ENCODE measurements at places on chromosomes 5 and 9. TPM values are rescaled to one million over a fixed set of nuclear protein-coding genes. Genes with fewer than 3 reads are reported as not detected.

GPR151 gene
- not detected for total RNA-seq

GMCL2 gene
- not detected for total RNA-seq

PCDHGA10 gene
- total RNA-seq = 5.0 TPM

RXRA gene
- total RNA-seq = 57.1 TPM

HAND1 gene
- 26.2 TPM for total RNA-seq

SPINK6 gene
- total RNA-seq = not detected

GRCh38 chr5:149917073-149917676 lies 27.4 kb downstream of the PDE6A start:
- DNase-seq = no peak

DNA sequence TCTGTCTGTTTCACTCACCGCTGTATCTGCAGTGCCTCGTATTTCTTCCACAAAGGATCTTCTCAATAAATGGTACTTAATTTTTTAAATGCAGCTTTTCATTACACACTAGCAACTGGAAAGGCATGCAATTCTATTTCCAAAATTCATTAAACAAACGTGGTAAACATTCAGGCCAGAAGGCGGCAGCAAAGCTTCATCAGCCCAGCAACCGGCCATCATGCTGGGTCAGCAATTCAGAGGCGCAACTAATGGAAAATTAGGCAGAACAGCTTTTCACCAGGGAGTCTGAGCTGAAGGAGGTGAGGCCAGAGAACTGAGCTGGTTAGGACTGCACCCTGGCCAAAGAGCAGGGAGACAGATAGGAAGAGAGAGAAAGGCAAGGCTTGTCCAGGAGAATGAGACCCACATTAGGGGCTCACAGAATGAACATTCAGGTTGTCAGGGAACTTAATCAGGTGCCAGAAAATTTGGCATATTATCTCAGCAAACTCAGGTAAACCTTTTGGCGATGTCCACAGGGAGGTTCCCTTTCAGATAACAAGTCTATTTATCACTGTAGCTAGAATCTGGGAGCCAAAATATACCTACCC lies 17.7 kb upstream of the RNF180 start:
- peak; percentile 54 for DNase-seq

GRCh38 chr5:9380109-9380508 lies 165.8 kb downstream of the SEMA5A start:
- DNase-seq = no peak

DNA sequence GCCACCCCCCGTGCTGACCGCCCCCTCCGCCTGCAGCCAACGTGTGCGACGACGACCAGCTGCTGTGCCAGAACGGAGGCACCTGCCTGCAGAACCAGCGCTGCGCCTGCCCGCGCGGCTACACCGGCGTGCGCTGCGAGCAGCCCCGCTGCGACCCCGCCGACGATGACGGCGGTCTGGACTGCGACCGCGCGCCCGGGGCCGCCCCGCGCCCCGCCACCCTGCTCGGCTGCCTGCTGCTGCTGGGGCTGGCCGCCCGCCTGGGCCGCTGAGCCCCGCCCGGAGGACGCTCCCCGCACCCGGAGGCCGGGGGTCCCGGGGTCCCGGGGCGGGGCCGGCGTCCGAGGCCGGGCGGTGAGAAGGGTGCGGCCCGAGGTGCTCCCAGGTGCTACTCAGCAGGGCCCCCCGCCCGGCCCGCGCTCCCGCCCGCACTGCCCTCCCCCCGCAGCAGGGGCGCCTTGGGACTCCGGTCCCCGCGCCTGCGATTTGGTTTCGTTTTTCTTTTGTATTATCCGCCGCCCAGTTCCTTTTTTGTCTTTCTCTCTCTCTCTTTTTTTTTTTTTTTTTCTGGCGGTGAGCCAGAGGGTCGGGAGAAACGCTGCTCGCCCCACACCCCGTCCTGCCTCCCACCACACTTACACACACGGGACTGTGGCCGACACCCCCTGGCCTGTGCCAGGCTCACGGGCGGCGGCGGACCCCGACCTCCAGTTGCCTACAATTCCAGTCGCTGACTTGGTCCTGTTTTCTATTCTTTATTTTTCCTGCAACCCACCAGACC lies 80.2 kb downstream of the NTNG2 start:
- peak; percentile 41 for DNase-seq

DNA sequence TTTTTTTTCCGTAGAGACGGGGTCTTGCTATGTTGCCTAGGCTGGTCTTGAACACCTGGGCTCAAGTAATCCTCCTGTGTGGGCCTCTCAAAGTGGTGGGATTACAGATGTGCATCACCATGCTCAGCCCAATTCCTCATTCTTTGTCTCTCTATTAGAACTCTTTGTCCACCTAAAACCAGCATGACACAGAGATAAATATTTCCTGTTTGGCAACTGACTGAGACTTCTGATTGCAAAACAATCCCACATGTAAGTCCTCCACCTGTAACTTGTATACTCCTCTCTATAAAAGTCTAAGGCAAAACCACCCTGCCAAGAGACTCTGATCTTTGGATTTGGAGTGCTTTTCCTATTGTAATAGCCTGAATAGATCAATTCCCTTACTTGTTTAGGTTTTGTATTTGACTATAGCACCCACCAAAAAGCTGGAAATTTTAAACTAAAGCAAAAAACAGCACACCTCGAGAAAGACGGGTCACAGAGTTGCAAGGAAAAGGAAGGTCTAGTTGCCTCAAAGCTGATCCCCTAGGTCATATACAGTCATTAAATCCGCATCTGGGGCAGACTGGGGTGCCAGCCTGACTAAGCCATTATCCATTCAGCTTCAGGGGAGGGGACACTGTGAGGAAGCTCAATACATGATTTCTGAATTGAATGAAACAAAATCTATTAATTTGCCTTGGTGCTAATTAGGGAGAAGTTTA lies 13.5 kb upstream of the KIF27 start:
- DNase-seq = no peak

GRCh38 chr5:176750144-176750543 lies 60.2 kb upstream of the UNC5A start:
- DNase-seq = no peak

DNA sequence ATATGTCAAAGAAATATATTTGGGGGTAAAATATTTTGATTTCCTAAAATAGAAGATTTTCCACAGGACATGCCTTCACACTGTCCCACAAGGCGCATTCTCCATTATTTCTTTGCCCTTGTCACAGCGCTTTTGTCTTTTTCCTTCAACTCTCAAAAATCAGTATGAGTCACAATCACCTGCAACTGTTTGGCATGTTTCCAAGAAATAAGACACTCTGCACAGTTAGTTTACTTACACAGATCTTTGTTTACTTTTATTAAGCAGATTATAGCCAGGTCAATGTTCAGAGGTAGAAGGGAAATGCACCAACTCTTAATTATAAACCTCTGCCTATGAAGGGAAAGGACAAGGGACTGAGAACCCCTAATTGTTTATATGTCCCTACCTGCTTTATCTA lies 9.5 kb downstream of the CEMIP2 start:
- no peak for DNase-seq

DNA sequence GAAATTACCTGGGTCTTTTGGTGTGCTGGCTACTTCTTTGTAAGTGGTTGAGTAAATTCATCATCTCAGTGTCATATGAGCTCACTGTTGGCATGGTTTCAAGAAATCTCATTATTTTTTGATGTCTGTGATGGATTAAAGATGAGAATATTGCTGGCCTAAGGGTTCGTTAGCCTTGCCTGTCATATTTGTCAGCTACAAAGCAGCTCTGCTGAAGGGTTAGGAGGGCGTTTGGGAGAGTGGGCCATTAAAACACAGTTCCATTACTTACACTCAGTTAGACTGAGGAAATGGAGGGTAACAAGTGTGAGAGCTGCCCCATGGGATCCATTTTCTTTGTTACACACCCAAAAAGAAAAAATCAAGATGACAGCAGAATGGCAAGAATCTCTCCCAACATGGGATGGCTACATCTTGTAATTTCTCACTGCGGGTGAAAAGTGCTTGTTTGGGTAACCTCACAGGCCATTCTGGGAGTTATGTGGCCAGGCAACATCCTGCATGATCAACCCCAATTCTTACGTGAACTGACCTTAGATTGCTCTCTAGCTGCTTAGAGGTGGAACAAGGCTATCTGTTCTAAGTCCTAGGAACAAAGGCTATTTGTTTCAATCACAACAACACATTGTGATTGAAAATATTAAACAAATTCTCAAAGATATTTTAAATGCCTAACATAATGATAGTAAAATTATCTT lies 609.5 kb upstream of the RGMB start:
- DNase-seq = no peak

DNA sequence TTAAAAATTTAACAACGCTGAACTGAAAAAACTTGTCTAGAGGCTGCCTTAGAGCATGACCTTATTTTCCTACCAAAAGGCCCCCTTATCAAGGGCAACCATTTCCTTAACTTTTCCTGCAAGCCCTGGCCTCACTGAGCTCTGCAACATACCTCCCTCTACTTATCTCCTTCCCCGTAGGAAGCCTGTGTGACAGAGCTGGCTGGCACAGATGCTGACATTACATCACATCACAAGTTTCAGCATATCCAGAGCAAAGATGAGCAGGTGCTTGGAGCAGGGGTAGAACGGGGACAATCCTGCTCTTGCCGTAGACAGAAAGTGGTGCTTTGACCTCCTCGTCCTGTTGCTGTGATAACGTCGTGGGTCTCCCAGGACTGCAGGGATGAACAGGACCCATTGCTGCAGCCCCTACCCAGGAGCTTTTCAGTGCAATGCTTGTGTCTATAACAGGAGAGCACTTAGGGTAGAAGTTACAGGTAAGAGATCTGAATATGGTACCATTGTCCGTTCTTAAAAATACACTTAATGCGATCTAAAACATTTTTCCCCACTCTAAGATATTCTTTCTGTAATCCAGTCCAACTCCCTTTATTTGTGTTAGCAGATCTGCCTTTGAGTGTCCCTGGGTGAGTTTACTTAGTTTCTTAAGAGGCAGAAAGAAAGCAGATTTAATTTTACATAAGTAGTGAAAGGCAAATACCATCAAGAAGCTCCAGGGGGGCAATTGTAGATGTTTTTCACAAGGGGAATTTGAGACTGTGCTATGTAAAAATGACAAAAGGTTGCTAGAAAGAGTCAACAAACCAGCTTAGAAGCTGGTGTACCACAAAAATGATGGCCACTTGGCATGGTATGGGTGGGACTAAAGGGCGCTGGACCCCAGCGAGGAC lies 101.9 kb upstream of the EFNA5 start:
- peak; percentile 18 for DNase-seq

- DNase-seq = no peak
Measured at GRCh38 chr5:22470408-22470807, 382.7 kb downstream of the CDH12 start.

DNA sequence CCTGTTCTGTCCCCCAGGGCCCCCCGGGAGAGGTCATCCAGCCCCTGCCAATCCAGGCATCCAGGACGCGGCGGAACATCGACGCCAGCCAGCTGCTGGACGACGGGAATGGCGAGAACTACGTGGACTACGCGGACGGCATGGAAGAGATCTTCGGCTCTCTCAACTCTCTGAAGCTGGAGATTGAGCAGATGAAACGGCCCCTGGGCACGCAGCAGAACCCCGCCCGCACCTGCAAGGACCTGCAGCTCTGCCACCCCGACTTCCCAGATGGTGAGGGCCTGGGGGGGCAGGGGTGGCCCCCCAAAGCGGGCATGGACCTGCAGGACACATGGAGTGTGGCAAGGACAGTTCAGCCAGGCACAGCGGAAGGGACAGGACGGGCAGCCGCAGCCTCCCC lies 56.0 kb upstream of the FCN2 start:
- DNase-seq = no peak

All from left ventricle myocardium inferior (tissue), 1 donor.